Stimulated activated CD4-positive, alpha-beta T cell treated with anti-CD3 and anti-CD28 coated beads, Interleukin-12 subunit alpha, Interleukin-12 subunit beta, amount 100 ng/mL, for 48 hours (primary cell): ENCODE measurements at places on chromosomes 11 and 22.

DNA sequence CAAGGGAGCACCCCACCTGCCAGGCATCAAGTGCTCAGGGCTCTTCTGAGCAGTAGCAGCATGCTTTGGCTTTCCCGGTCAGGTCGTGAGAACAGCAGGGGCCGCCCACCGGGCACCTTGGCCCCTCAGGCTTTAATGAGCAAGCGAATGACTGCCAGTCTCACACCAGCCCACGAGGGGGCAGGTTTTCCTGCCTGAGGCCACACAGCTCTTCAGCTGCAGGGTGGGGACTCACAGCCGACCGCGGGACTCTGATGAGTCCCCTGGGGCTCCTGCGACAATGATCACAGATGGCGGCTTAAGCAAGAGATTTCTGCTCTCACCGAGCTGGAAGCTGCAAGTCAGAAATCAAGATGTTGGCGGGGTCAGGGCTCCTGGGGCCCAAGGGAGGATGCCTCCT is 14.3 kb upstream of the FGF19 start:
- no peak for DNase-seq

GRCh38 chr11:129652835-129653234 is 162.8 kb upstream of the TMEM45B start:
- no peak for DNase-seq

- DNase-seq, result no peak
Measured at GRCh38 chr11:8773916-8774539, 91.4 kb downstream of the RPL27A start.

DNA sequence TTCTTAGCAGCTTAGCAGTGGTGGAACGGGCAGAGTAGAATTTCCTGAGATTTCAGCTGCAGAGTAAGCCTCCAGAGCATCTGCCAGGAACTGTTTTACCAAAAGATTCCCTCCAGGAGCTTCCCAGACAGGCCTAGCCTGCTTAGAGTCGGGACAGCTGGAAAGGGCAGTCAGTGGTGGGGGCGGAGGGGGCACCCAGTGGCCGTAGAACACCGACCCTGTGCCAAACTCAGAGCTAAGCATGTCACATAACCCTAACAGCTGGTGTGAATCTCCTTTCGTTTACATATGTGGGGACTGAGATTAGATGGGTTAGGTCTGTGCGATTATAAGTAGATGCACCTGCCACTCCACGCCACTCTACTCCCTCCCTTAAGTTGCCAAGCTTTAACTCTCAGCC is 80.0 kb upstream of the CRTAM start:
- DNase-seq, result no peak

DNA sequence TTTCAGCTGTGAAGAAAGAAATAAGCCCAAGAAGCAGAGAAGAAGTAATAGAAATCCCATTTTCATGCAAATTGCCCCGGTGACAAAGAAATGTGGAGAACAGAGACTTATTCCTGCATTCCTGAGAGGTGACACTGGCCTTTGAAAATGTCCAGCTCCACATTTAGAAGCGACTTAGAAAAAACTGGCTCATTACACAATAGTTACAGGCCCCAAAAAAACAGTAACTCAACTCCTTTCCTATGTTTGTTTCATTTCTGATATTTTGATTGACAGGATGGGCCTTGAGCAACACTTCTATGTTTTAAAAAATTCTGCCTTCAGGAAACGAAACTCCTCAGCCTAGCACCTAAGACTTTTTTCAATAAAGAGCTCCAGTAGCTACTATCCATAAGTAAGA is 726.9 kb upstream of the TENM4 start:
- DNase-seq, result no peak

GRCh38 chr11:95108671-95109551 is 19.3 kb downstream of the ENDOD1 start:
- no peak for DNase-seq
